ENCODE measurements at places on chromosomes 2 and 18. TPM values are rescaled to one million over a fixed set of nuclear protein-coding genes. Genes with fewer than 3 reads are reported as not detected.

DNA sequence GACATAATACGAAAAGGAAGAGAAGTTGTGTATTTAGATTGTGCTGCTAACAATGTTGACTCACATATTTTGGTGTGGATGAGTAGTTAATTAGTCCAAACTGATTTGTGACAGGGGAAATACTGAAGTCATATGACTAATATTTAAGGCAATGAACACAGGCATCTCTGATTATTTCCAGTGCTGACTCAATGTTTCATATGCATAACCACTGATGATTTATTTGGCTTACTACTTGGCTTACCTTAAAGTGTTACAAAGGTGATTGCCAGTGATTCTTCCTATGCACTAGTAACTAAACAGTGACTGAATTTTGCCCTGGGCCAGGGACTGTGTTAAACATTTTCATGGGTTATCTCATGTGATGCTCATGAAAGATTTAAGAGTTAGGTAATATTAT lies 722.6 kb downstream of the METTL4 start:
- no peaks in the 10 kb centered on the region for H3K27me3 ChIP-seq
- no peaks in the 10 kb centered on the region for H3K36me3 ChIP-seq
- H3K27ac ChIP-seq, result no peak overlapping the region
- no peaks in the 10 kb centered on the region for H3K4me1 ChIP-seq
- DNase-seq, result no peak
- no peak overlapping the region for H3K4me3 ChIP-seq

- no peaks in the 10 kb centered on the region for H3K4me1 ChIP-seq
- H3K27ac ChIP-seq, result no peak overlapping the region
- DNase-seq, result no peak
- no peak overlapping the region for H3K4me3 ChIP-seq
- peaks cover 1% of the 10 kb centered on the region for H3K36me3 ChIP-seq
Observed at GRCh38 chr2:27314709-27315108, 6.5 kb upstream of the UCN start.

GRCh38 chr2:15939556-15939853 lies 845 bp upstream of the MYCN start:
- H3K4me1 ChIP-seq, result peaks cover 17% of the 10 kb centered on the region
- peaks cover 29% of the 10 kb centered on the region for H3K27me3 ChIP-seq
- peak overlapping the region; percentile 89 for H3K4me3 ChIP-seq
- H3K36me3 ChIP-seq, result no peaks in the 10 kb centered on the region
- H3K27ac ChIP-seq, result no peak overlapping the region

- no peaks in the 10 kb centered on the region for H3K4me1 ChIP-seq
- no peaks in the 10 kb centered on the region for H3K27me3 ChIP-seq
- no peak overlapping the region for H3K4me3 ChIP-seq
- no peak overlapping the region for H3K27ac ChIP-seq
- H3K36me3 ChIP-seq, result no peaks in the 10 kb centered on the region
- DNase-seq, result no peak
Observed at GRCh38 chr2:154992826-154993225, 294.3 kb downstream of the KCNJ3 start.

DNA sequence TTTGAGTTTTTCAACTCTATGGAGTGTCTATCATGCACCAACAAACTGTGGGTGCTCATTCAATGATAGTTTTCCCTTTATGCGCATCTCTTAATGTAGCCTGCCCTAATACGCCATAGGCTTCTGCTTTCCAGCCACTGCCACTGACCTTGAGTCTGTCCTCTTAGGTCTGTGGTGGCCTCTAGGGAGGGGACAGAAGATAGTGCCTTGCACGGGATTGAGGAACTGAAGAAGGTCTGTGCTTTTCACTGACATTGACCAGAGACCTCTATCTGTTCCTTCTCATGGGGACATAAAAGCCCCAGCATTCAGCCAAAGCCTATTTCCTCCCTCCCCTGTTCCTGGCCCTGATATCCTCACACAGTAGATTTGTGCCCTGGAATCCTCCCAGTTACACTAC lies 2.3 kb downstream of the GCKR start:
- H3K4me1 ChIP-seq, result peaks cover 14% of the 10 kb centered on the region
- no peak for DNase-seq
- no peaks in the 10 kb centered on the region for H3K36me3 ChIP-seq
- no peak overlapping the region for H3K27ac ChIP-seq
- H3K27me3 ChIP-seq, result peaks cover 26% of the 10 kb centered on the region
- no peak overlapping the region for H3K4me3 ChIP-seq

- H3K27me3 ChIP-seq, result peaks cover 3% of the 10 kb centered on the region
- no peaks in the 10 kb centered on the region for H3K36me3 ChIP-seq
- H3K4me1 ChIP-seq, result no peaks in the 10 kb centered on the region
- no peak overlapping the region for H3K27ac ChIP-seq
- H3K4me3 ChIP-seq, result no peak overlapping the region
- no peak for DNase-seq
Observed at GRCh38 chr2:144890828-144891227, 370.9 kb upstream of the ZEB2 start.

DNA sequence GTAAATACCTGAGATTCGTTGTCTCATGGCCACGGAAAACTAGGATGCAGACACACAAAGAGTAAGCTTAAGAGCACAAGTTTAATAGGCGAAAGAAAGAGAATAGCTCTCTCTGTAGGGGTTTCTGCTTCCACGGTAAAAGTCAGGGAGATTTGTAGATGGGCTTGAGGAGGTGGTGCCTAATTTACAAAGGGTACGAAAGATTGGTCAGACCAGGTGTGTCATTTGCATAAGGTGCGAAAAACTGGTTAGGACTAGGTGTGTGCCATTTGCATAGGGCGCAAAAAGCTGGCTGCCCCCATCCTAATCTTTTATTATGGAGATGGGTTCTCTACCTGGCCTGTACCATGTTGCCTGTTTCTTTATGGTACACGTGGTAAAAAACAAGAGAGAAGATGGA lies 170.5 kb upstream of the DOK6 start:
- no peak overlapping the region for H3K27ac ChIP-seq
- no peaks in the 10 kb centered on the region for H3K36me3 ChIP-seq
- no peak for DNase-seq
- peaks cover 3% of the 10 kb centered on the region for H3K27me3 ChIP-seq

DNA sequence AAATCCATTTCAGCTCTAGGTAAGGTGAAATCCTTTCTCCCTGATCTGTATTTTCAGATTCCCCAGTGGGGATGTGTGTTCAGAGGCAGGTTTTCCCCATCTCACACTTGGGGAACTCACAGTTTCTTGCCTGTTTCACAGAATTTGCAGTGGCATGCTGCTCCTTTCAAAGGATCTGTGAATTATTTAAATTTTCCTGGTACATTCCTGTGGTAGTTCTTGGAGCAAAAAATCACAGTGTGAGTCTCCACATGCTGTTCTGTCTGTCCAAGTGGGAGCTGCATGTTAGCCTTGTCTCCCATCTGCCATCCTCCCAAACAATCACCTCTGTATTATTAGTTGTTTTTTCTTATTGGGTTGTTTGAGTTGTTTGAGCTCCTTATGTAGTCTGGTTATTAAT lies 372.9 kb downstream of the ARL6IP6 start:
- no peaks in the 10 kb centered on the region for H3K4me1 ChIP-seq
- DNase-seq, result no peak
- no peaks in the 10 kb centered on the region for H3K36me3 ChIP-seq
- no peaks in the 10 kb centered on the region for H3K27me3 ChIP-seq

GRCh38 chr2:119771331-119771730 lies 11.6 kb downstream of the PTPN4 start:
- H3K4me3 ChIP-seq, result peak overlapping the region; percentile 47
- peaks cover 13% of the 10 kb centered on the region for H3K4me1 ChIP-seq
- peak overlapping the region; percentile 68 for H3K27ac ChIP-seq
- peaks cover 6% of the 10 kb centered on the region for H3K36me3 ChIP-seq

GRCh38 chr2:56099963-56100362 lies 83.8 kb upstream of the CCDC85A start:
- H3K36me3 ChIP-seq, result no peaks in the 10 kb centered on the region
- H3K27me3 ChIP-seq, result peaks cover 2% of the 10 kb centered on the region
- no peaks in the 10 kb centered on the region for H3K4me1 ChIP-seq
- no peak for DNase-seq

- no peaks in the 10 kb centered on the region for H3K27me3 ChIP-seq
- peaks cover 10% of the 10 kb centered on the region for H3K4me1 ChIP-seq
- H3K4me3 ChIP-seq, result no peak overlapping the region
- H3K27ac ChIP-seq, result no peak overlapping the region
Observed at GRCh38 chr2:20758997-20759396, 63.9 kb downstream of the LDAH start.

GRCh38 chr18:62088156-62088555 lies 98.7 kb downstream of the PIGN start:
- no peaks in the 10 kb centered on the region for H3K36me3 ChIP-seq
- DNase-seq, result peak; percentile 1
- H3K27ac ChIP-seq, result no peak overlapping the region
- H3K27me3 ChIP-seq, result no peaks in the 10 kb centered on the region

DNA sequence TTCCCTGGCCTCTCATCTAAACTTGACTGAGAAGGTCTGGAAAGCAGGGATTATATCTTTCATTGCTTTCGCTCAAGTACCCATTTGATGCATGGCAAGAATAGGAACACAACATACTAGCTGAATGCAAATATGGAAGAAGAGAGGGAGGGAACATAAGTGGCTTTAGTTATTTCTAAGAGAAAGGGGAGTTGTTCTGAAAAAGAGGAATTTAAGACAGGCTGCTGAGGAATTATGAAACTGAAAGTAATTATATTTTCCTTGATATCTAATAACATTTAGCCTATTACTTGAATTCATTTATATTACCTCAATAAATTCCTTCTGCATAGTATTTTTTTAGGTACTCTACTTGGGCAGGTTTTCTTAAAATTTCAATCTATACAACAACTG lies 105.8 kb upstream of the TTN start:
- no peaks in the 10 kb centered on the region for H3K4me1 ChIP-seq
- H3K36me3 ChIP-seq, result peaks cover 4% of the 10 kb centered on the region
- no peak overlapping the region for H3K27ac ChIP-seq
- DNase-seq, result no peak
- no peaks in the 10 kb centered on the region for H3K27me3 ChIP-seq

DNA sequence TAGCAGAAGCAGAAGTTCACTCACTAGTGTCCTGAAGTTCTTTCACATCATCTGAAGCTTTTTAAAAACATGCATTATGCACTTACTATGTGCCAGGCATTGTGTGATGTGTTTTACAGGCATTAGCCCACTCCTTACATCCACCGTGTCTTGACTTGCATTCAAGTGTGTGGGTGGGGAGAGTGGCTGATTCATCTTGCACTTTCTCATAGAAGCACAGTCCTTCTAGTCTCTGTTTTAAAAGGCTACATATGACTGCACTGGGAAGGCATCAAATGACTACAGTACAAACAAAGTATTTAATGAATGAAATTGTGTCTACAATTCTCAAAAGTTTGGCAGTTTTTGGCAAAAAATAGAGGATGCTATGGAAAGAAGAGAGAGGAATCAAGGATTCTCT lies 21.6 kb upstream of the DSC3 start:
- no peaks in the 10 kb centered on the region for H3K4me1 ChIP-seq
- H3K36me3 ChIP-seq, result no peaks in the 10 kb centered on the region
- H3K27ac ChIP-seq, result no peak overlapping the region

- H3K4me1 ChIP-seq, result no peaks in the 10 kb centered on the region
- H3K27ac ChIP-seq, result peak within 1 kb of the TSS; percentile 22
- no peaks in the 10 kb centered on the region for H3K36me3 ChIP-seq
- peaks cover 17% of the 10 kb centered on the region for H3K27me3 ChIP-seq
Observed at GRCh38 chr18:580154-580553, at the start of gene CETN1. TSS of gene CETN1 (plus strand) at chr18:580380. CDS start at chr18:580409, 29 bp downstream.

DNA sequence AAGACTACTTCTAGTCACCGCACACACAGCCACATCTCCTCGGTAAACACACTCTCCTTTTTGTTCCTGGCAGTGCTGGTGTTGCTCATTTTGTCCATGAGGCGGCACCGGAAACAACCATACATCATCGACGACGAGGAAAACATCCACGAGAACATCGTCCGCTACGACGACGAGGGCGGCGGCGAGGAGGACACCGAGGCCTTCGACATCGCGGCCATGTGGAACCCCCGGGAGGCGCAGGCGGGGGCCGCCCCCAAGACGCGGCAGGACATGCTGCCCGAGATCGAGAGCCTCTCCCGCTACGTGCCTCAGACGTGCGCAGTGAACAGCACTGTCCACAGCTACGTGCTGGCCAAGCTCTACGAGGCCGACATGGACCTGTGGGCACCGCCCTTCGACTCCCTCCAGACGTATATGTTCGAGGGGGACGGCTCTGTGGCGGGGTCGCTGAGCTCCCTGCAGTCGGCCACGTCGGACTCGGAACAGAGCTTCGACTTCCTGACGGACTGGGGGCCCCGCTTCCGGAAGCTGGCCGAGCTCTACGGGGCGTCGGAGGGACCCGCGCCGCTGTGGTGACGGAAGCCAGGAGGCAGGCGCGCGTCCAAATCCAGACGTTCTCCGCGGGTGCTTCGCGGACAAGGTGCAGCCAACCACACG lies 221.0 kb downstream of the CDH20 start:
- peak; percentile 81 for DNase-seq
- H3K27ac ChIP-seq, result peak overlapping the region; percentile 89
- H3K36me3 ChIP-seq, result peaks cover 1% of the 10 kb centered on the region
- peak overlapping the region; percentile 82 for H3K4me3 ChIP-seq

DNA sequence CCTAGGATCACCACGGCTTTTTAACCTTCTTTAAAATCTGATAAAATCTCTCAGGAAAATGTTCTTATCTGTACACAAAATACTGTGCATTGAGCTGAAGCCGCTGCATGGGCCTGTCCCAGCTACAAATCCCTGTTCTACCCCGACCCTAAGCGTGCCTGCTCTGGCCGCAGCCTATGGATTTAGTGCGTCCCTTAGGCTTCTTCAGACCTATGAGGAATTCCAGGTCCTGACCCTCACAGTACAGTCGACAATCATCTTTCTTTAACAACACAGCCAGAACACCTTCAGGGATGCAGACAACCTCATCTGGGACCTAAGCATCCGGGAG lies 477 bp upstream of the WDCP start:
- peaks cover 12% of the 10 kb centered on the region for H3K4me1 ChIP-seq
- peak overlapping the region; percentile 93 for H3K27ac ChIP-seq
- DNase-seq, result no peak
- H3K4me3 ChIP-seq, result peak overlapping the region; percentile 95

DNA sequence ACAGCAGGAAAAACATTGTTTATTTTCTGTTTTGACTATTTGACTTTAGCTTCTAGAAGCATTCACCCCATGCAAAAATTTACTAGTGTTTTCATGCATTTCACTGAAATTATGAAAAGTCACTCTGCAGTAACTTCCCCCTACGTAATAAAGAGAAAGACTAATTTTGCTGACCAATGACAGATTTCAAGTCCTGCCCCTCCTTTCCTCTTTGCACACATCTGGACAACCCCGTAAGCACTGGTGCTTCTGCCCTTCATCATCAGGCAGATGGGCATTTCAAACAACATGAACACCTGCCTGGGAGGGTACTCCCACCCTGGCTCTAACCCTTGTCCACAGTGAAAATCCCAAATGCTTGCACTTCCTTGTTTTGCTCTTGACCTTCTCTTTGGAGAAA lies 815.0 kb upstream of the ID2 start:
- DNase-seq, result no peak
- H3K27me3 ChIP-seq, result no peaks in the 10 kb centered on the region
- H3K27ac ChIP-seq, result no peak overlapping the region
- H3K36me3 ChIP-seq, result peaks cover 3% of the 10 kb centered on the region

MAP4K3 gene
- polyA plus RNA-seq, result 2.0 TPM

ARHGAP15 gene
- polyA plus RNA-seq, result 299 TPM

STON1 gene
- polyA plus RNA-seq, result 0.25 TPM

CCL20 gene
- not detected for polyA plus RNA-seq

CFC1 gene
- polyA plus RNA-seq, result not detected

KCNK3 gene
- polyA plus RNA-seq, result not detected

PSMA8 gene
- 2.1 TPM for polyA plus RNA-seq

HOXD11 gene
- not detected for polyA plus RNA-seq

STPG4 gene
- polyA plus RNA-seq, result not detected

IMPA2 gene
- polyA plus RNA-seq, result 4.5 TPM

ANKRD30B gene
- polyA plus RNA-seq, result not detected

Measured in naive thymus-derived CD8-positive, alpha-beta T cell (primary cell).